ENCODE measurements at places on chromosomes 11 and 22. TPM values are rescaled to one million over a fixed set of nuclear protein-coding genes. Genes with fewer than 3 reads are reported as not detected.

The YPEL4 gene
- 3.5 TPM for total RNA-seq

- DNase-seq: no peak
These were observed 57.5 kb upstream of the EED start for GRCh38 chr11:86187027-86187426.

GRCh38 chr11:10360835-10361234, 56.0 kb downstream of the ADM start:
- DNase-seq: no peak

GRCh38 chr11:126701520-126701897, 299.1 kb downstream of the KIRREL3 start:
- DNase-seq: no peak

The KDM4E gene
- total RNA-seq: not detected
